Trophoblast cell (in vitro differentiated cells and primary cell): ENCODE measurements at places on chromosomes 1 and 21.

DNA sequence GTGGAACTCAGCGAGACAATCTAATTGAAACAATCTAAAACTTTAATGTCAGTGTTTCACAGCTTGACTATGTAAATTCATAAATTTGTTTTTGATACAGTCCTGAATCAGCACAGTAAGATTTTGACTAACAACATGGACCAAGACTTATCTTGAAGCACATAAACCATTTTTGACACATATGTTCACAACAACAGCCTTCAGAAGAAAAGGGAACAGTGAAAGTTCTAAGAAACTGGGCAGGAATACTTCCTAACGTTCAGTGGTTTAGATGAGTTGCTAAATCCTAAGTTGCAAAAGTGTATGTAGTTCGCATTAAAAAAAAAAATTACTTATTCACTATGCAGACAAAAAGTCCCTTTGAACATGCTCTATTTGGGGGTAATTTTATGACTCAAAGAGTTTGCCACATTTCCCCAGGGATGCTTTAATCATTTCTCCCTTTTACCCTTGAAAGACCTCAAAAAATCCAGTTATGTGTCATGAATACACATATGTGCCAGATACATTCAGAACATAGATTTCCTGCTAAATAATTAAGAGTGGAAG is 120.2 kb downstream of the MRPL39 start:
- DNase-seq: no peak

DNA sequence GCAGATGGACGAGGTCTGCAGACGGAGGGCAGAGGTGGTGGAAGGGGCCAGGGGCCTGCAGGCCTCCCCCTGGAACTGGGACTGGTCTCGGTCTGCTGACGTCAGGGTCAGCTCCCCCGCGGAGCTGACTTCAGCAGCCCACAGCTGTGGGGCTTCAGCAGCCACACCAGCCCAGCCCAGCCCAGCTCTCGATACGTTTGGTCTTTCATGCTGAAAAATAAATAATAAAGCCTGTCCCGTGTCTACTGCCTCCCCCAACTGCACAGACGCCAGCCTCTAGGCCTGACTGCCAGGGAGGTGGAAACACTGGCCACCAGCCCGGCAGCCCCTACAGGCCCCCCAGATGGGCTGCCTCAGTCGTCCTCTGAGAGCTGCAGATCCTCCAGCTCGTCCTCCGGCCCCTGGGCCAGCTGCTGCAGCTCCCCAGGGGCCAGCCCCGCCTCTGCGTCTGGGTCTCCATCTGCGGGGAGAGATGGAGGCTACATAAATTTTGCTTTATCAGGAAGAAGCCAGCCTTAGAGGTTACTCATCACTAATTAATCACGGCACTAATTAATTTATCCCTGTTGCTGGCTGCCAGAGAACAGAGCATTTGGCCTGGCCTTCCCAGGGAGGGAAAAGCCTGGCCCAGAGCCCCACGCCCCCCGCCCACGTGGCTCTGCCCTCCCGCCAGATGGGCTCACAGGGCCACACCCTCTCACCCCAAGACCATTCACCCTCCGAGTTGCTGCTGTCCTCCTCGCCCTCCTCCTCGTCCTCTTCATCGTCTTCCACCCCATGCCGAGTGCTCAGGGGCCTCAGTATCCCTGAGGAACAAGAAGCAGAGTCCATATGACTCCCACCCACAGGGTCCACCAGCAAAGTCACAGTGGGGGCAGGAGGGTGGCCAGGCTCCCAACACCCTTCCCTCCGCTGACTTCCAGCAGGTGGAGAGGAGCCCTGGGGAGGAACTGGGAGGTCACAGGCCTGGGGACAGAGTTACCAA is 14.4 kb downstream of the NOC2L start:
- no peak for DNase-seq

DNA sequence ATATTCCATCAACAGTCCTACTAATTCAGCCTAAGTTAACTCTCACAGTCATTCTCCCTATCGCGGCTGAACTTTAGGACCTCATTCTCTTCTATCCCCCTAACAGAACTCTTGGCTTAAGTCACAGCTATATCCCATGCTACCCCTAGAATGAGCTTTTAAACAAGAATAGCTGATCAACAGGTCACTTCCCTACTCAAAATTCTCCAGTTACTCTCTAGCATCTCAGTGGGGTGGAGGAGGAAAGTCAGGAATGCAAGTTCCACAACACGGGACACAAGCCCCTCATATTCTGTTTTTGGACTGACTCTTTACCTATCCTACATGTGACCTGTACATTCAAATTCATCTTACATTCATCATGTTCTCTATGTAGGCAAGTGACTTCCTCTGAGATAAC is 21.0 kb downstream of the MRPL39 start:
- DNase-seq: no peak

DNA sequence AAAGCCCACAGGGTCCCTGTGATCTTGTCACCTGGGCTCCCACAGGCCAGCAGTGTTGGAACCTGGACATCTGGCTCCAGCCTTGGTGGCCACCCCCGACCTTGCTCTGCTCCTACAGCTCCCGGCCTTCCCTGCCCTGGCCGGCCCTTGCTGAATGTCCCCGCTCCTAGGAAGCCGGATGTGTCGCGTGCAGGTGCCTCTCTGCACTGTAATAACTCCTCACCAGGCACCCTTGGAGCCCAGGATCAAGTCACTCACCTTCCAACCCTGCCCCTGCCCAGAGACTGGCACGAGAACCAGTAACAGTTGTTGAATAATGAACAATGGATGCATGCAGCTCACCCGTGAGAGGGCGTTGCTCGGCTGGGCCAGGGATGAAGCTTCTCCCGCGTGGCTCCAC is 12.1 kb downstream of the PDE9A start:
- no peak for DNase-seq

DNA sequence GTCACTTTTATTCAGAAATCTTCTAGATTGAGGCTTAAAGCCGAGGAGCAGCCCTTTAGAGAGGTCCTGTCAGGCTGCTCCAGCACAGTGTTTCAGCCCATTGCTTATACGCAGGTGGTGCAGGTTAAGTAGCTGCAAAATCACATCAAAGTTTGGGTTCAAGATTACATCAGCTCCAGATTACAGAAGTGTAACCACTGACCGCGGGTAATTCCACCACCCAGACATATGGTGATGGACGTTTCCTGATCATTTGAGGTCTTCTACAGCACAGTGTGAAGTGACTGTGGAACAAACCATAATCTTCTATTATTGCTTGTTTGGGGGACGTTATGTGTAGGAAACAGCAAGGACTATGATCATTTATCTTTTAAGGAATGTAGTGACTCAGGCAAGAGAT is 11.8 kb downstream of the C1orf115 start:
- no peak for DNase-seq

DNA sequence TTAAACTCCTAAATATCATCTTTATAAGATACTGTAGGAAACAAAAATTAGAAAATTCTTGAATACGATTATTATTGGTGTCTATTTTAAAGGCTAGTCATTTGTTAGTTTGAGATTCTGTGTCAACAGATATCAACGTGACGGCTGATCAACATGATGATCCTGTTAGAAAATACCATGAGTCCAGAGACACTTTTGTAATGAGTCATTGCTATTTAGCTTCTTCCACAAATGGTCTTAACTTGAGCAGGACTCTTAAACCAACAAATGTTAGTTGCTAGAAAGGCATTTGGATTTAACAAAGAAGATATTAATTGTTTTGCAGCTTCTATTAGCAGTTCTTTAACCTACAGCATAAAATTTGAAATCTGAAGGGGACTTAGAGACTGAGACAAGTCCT is 131.2 kb downstream of the TGFB2 start:
- peak; percentile 83 for DNase-seq

DNA sequence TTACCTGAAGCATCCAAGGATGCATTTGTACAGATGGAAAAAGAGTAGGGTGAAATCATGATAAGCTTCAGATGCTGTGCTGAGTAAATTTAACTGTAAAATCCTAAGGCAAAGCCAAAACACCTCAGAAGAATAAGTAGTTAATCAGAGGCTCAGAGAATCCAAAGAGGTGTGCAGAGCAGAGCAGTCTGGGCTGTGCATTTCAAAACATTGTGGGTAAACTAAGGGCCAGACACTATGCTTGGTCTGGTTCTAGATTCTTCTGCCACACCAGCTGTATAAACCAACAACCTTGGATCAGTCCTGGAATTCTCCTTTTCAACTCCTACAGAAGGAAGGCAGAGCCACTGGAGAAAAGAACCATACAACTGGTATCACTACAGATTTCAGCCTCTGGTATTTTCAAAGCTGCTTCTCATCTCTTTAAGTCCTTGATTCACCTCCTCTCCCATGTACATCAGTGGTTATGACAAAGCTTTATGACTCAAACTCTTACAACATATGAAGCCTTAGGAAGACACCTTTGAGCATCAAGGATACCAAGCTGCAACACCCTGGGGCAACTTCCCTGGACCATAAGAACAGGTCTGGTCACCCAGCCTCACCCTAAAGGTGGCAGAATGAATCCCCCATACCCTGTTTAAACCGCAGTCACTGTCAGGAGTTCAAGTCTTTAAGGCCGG is 11.6 kb upstream of the HIPK1 start:
- DNase-seq: peak; percentile 52

- no peak for DNase-seq
Measured at GRCh38 chr1:87393445-87394085, 64.9 kb downstream of the LMO4 start.

- peak; percentile 52 for DNase-seq
Measured at GRCh38 chr1:117654493-117655219, 48.8 kb downstream of the TENT5C start.

DNA sequence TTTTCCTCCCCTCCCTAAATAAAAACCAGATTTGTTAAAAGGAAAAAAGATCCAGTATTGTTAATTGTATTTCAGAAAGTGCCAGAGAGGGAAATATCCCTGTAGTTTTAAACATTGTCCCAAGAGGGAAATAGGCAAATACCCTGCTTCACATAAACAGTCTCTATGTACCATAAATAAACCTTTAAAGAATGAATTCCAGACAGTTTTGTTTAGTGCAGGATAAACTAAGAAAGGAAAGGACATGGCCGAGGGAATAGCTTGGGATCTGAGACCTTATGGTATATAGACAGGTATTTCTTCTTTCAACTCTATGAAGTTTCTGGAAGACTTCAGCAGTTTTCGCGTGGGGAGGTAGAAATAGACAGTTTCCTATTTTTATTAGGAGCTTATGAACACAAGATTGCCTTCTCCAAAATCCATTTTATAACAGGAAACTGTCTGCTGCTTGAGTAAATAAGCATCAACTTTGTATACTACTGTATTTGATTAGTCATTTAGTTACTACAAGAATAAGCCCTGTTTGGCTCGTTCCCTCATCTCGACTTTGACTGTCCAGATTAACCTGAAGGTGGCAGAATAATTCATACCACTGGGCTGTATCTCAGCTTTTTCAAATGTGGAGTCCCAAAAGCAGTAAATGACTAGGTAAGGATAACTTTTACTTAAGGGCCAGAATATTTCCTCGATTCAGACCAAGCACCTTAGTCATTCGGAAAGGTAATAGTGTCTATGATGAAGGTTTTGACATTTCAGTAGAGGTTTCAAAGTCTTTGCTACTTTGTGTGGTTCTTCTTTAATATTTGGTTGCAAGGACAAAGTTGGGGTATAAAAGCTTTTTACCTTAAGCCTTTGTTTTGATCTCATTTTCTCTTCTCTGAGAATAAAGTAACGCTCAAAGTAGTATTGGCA is 177.5 kb downstream of the VPS13D start:
- DNase-seq: peak; percentile 18

- no peak for DNase-seq
Measured at GRCh38 chr1:14791654-14792053, 193.2 kb downstream of the KAZN start.

GRCh38 chr1:97042551-97042950 is 321.0 kb downstream of the PTBP2 start:
- DNase-seq: peak; percentile 86

GRCh38 chr1:200795156-200795555 is 56.5 kb downstream of the CAMSAP2 start:
- DNase-seq: no peak

- DNase-seq: no peak
Measured at GRCh38 chr21:28151758-28152157, 840.9 kb downstream of the LTN1 start.

DNA sequence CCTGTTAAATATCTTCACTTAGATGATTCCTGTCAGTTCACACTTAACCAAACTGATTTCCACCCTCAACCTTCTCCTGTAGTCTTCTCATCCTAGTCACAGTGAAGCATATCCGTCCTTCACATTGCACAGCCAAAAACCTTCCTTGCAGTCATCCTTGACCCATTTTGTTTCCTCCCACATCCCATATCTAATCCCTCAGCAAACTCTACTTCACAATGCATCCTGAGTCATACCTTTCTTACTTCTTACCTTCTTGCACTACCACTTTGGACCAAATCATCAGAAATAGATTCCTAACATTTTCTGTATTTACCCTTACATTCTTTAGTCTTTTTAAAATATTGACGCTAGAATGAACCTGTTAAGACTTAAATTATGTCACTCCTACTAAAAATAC is 86.9 kb downstream of the OLFML2B start:
- no peak for DNase-seq

DNA sequence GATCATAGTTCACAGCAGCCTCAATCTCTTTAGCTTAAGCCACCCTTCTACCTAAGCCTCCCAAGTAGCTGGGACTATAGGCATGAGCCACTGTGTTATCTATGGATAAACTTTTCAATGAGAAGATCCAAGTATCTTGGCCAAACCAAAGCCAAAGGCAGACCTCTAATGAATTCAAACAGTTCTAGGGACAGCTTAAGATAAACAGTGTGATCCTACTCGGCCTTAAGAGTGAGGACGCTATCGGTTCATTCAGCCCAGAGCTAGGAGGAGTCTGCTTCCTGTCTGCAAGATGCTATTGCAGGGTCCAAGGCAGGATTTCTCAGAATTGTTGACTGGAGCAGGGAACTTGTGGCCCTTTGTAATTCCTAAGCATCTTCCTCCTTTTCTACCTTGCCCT is 368.7 kb downstream of the ST6GALNAC3 start:
- no peak for DNase-seq

DNA sequence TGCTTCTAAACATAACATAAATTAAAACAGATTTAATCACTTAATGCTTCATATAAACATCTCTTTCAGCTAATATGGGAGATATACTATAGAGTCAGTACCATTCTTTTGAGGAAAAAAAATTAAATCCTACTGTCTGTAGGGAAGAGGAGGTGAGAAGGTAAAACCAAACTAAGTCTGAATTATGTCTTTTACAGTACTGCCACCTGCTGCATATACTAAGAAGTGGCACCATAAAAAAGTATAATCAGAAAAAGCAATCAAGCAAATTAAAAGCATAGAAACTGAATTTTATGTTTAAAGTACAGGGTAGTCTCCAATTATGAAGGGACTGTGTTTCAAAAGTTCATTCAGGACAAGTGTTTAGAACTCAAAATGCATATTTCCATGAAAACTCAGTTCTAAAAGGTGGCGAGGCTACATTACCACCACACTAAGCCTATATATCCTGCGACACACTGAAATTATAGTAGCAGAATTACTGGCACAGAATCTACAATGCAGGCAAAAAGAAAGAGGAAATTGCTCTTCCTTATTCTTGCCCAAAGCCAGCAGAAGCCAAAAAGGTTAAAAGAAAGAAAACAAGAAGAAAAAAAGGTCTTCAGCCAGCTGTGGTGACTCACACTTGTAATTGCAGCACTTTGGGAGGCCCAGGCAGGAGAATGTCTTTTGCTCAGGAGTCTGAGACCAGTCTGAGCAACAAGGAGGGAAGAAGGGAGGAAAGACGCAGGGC is 9.0 kb downstream of the NSL1 start:
- DNase-seq: peak; percentile 37

GRCh38 chr21:24994717-24995116 is 612.6 kb downstream of the MRPL39 start:
- DNase-seq: no peak
